ENCODE measurements at places on chromosomes 3 and 15.

DNA sequence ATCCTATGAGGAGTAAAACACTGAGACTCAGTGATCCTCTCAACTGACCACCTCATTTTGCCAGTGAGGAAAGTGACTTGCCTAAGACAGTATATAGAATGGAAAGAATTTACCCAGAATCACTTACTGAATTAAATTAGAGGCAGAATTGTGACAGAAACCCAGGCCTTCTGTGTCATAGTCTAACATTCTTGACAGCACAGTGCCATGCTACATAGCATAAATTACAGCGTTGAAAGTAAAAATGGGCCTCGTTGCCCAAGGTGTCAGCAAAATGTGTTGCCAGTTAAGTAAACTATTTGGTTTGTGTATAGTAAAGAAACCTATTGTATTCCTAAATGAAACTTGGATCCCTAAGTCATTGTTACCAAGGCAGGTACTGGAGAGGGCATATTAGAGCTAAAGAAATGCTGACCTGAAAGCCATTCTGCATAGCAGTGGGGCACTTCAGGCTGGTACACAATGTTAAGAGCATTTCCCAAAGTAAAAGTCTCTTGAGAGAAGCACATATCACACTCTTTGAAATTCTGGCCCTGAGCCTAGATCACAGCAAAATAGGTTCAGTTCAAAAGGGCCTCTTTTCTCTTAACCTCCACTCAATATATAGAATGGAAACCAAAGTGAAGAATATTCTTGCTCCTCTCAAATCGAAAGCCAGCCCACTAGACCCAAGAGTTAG, 53.8 kb downstream of the HMG20A start:
- DNase-seq: no peak

GRCh38 chr3:196048922-196049598, 32.8 kb downstream of the TFRC start:
- no peak for DNase-seq

DNA sequence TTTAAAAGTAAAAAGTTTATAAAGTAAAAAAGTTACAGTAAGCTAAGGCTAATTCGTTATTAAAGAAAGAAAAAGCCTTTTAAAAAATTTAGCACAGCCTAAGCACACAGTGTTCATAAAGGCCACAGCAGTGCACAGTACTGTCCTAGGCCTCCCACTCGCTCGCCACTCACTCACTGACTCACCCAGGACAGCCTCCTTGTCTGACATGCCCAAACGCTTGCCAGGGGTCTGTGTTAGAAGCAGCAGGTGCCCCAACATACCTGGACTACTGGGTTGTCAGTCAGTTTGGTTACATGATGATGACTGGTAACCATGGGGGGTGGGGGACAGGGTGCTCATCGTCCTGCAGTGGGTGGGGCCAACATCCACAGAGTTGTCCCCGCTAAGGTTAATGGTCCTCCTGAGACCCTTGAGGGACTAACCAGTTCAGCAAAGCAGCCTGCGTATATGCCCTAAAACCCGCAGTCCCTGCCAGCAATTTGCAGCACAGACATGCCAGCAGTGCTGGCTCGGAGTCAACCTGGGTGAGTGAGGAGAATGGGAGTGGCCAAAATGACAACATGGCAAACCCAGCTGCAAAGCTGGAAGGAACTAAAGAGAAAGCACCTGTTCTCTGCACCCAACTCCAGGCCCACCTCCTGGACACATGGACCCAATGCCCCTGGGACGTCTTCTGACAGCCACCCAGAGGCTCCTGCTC, 49.2 kb downstream of the CYFIP1 start:
- no peak for DNase-seq

DNA sequence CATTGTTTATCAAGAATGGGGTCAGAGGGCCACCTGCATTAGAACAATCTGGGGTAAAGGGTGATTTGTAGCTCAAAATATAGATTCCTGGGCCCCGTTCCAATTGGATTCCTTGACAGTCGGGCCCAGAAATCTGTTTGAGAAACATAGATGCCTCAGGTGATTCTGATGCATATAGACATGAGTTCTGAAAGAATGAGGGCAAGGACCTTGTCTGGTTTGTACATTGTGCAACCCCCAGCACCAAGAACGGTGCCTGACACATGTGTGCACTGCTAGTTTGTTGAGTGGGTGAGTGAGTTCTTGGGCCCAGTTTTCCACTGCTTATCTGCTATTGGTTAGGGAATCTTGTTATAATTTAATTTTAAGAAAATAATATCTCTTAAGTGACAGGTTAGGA, 16.6 kb downstream of the CRYBG3 start:
- no peak for DNase-seq

- DNase-seq: no peak
Measured at GRCh38 chr3:12758025-12758781, 856 bp downstream of the TMEM40 start.

GRCh38 chr3:131033480-131034080, 6.9 kb downstream of the NEK11 start:
- no peak for DNase-seq

GRCh38 chr3:31906182-31906581, 74.9 kb downstream of the OSBPL10 start:
- no peak for DNase-seq

DNA sequence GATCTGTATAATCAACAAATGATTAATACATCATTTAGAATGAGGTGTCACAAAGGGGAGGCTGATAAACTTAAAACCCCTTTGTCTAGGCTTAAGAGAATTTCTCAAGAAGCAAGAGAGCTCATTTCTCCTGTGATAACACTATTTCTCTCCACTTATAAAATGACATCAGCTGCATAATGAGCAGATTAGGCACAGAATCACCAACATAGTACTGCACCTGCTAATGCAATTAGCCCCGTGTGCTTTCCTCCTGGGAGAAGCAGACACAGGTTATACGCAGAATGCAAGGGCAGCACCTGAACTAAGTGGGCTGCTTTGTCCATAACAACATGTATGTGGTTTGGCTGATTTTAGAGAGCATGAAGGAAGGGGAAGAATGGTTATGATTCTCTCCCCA, 515.3 kb upstream of the CFAP20DC start:
- DNase-seq: no peak

DNA sequence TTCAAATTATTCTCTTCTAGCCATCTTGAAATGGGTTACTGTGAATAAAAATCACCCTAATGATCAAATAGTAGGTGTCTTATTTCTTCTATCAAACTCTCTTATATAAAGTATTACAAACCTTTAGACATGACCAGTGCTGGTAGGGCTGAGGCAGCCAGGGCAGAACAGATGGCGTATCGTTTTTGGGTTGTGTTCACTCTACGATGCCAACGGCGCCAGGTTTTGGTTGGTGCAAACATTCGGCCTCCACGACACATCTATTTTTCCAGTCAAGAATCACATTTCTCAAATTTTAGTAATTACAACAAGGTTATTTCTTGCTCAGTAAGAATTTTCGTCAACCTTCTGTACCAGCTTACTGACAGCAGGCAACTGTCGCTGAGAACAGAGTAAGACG, 2.2 kb downstream of the RPL4 start:
- no peak for DNase-seq

DNA sequence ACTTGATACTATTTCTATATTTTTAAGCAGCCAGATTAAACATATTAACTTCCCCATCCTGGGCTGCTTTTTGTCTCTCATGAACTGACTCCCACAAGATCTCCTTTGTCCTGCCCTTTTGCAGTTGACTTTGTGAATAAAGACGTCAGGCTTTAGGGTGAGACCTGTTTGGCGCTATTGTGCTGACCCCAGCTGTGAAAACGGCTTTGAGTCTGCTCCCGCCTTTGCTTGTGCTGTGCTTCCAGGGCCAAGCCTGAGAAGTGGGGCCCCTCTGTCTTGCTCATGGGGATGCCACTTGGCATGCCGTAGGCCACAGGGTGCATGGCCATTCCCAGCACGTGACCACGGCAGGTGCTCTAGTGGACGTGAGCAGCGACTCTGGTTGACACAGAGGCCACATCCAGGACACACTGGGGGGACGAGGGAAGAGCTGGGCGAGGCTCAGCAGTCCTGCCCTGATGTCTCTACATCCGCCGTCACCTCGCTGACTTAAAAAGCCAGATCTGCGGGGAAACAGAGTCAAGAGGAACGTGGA, 268.9 kb upstream of the LYSMD4 start:
- DNase-seq: no peak

- DNase-seq: no peak
Measured at GRCh38 chr3:109184726-109185125, 48.2 kb downstream of the C3orf85 start.

- DNase-seq: no peak
Measured at GRCh38 chr15:40766906-40767837, 2.6 kb upstream of the C15orf62 start.

DNA sequence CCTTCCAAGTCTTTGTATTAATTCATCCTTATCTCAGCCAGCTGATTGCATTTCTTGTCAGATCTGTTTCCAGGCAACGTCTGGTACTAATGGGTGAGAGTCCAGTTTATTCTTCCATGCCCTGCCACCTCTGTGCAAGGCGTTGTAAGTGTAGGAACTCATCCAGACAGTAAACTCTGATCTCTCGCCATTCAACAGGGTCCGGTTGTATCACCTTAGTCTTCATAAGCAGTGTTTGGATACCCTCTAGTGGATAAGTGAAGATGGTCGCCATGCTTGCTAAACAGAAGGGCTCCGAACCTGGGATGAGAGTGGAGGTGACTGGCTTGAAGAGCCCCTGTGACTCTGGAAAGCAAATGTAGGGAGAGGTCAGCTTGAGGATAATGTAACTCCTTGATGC, 51.6 kb upstream of the CMTM7 start:
- no peak for DNase-seq

DNA sequence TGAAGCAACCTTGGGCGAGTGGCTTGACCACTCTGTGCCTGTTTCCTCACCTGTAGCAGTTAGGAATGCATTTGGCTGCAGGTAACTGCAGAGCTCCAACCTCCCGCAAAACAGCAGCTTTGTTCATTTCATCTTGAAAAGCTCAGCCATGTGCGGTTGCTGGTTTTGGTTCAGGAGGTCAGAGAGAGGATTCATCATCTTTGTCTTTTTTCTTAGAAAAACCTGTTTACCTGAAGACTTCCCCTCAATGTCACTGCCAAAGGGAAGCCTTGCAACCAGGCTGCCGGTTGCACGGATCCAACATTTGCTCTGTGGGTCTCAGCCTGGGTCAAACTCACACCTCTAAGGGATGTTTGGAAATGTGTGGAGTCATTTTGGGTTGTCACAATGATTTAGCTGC, 16.4 kb upstream of the FURIN start:
- no peak for DNase-seq

DNA sequence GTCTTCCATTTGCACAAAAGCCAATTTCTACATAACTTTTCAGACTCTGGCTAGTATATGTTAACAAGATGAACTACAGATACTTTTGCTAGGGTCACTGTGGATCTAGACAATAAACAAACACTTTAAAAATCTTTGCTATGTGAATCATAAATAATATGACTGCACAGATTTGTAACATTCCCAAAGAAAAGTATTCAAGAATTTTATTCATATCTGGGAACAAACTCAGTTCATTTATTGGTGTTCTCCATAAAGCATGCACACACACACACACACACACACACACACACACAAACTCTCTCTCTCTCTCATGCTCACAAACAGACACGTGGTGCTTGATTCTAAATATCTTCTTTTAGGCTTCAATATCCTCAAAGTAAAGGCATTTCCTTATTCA, 18.8 kb upstream of the THRB start:
- DNase-seq: no peak

- DNase-seq: no peak
Measured at GRCh38 chr15:77475001-77475400, 54.3 kb downstream of the HMG20A start.

All from coronary artery (tissue), 2 donors.